T-helper 17 cell (primary cell): ENCODE measurements at places on chromosomes 3 and 15.

DNA sequence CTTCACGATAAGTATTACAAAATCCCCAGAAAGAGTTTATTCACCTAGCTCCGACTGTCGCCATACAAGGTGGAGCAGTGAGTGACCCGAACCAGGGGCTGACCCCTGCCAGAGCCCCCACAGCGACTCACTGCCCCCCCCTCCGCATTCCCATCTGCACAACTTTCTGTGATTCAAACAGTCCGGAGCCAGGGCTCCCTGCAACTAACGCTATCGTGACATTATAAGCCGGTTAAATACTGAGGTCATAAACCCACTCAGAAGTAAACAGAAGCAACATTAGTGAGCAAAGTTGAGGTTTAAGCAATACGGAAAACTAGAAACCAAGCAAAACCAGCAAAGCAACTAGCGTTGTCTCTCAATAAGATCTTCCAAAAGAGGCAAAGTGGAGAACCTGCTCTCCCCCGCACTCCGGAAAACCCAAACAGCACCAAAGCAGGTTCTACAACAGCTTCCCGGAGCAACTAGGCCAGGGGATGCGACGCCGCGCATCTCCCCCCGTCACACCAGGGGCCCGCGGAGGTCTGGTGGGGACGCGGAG, 642 bp downstream of the SCAP start:
- H3K4me1 ChIP-seq: peaks cover 32% of the 10 kb centered on the region
- DNase-seq: no peak
- peak overlapping the region; percentile 97 for H3K4me3 ChIP-seq
- peak overlapping the region; percentile 89 for H3K27ac ChIP-seq

- no peak overlapping the region for H3K4me3 ChIP-seq
- H3K27me3 ChIP-seq: peaks cover 18% of the 10 kb centered on the region
- peaks cover 5% of the 10 kb centered on the region for H3K4me1 ChIP-seq
- DNase-seq: no peak
Measured at GRCh38 chr3:59817511-59817910, 767.7 kb upstream of the CFAP20DC start.

GRCh38 chr15:94164202-94164807, 67.1 kb upstream of the MCTP2 start:
- no peak overlapping the region for H3K27ac ChIP-seq
- no peak overlapping the region for H3K4me3 ChIP-seq
- peaks cover 6% of the 10 kb centered on the region for H3K4me1 ChIP-seq
- peak; percentile 36 for DNase-seq
- H3K27me3 ChIP-seq: peaks cover 28% of the 10 kb centered on the region

DNA sequence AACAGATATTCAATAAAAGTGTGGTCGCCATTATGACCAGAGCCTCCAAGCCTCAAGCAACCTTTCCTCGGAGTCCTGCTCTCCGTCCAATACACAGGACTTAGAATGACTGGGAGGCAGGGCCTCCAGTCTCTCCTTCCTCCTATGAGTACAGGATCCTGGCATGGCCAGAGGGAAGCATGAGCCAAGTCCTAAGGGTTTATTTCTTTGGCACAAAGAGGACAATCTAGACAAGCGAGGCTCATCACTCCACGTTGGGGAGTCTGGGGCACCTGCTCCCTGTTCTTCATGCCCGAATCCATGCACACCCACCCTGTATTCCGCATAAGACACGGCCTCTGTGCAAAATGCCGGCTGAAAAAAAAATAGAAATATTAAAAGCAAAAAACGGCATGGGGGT, 6.8 kb downstream of the PRRT3 start:
- no peak overlapping the region for H3K4me3 ChIP-seq
- H3K36me3 ChIP-seq: no peaks in the 10 kb centered on the region
- H3K27me3 ChIP-seq: no peaks in the 10 kb centered on the region
- no peak for DNase-seq
- no peak overlapping the region for H3K27ac ChIP-seq
